CD4-positive, alpha-beta T cell treated with Interleukin-2 at 100 ng/mL for 4 hours (primary cell): ENCODE measurements at places on chromosomes 3 and 15.

- no peak for DNase-seq
Observed at GRCh38 chr3:66140743-66141372, 79.9 kb upstream of the SLC25A26 start.

DNA sequence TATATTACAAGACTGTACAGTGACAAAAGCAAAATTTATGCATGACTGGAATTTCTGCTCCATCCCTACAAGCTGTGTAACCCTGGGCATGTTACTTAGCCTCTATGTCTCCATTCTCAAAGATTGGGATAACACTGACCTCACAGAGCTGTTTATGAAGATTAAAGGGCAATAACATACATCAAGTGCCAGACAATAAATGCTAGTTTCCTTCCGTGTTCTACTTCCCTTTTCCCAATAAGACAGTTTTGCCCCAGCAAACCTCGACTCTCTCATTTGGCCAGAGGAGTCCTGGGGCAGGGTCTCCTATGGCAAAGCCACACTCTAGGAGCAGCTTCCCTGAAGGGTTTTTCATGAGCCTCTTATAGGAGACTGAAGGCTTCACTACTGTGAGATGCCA is 7.5 kb downstream of the HEXA start:
- no peak for DNase-seq

DNA sequence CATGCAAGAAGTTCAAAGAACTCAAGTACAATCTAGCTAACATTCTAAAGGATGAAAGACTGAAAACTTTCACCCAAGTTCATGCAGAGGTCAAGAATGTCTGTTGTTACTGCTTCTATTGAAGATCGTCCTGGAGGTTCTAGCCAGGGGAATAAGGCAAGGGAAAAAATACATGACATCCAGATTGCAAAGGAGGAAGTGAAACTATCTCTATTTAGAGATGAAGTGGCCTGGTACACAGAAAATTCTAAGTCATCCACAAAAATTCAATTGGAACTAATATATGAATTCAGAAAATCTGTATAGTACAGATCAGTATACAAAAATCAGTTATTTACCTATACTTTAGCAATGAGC is 693.0 kb downstream of the NR2F2 start:
- DNase-seq = no peak

- DNase-seq = no peak
Observed at GRCh38 chr3:44974416-44974815, 1.6 kb downstream of the ZDHHC3 start.

DNA sequence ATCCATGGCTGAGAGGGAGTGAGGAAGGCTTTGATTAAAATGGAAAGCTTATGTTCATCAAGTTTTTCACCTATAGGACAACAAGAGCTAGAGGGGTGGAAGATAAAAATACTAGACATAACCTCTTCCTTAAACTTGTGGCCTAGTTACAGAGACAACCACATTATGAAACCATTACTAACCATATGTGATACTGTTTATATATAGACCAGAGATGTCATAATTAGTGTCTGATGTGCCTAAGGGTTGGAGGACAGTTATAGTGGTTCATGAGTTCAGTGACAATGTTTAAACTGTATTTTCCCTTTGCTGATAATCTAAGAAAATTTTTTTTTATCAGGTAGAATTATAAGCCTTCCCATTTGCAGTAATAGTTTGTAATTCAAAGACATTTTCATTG is 23.7 kb downstream of the PHLDB2 start:
- DNase-seq = no peak

DNA sequence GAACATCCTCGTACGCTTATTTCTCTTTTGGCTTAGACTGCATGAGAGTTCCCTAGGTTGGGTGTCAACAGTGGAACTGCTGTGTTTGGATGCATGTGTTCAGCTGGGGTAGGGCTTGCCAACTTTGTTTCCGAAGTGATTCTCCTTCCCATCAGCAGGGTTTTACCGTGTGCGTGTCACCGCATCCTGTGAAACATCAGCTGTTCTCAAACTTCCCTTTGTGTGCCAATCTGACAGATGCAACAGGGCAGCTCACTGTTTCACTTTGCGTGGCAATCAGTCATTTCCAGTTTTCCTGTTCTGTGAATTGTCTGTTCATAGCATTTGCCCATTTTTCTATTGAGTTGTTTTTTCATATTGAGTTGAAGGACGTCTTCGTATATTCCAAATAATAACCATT is 218.8 kb downstream of the VPS13C start:
- no peak for DNase-seq

DNA sequence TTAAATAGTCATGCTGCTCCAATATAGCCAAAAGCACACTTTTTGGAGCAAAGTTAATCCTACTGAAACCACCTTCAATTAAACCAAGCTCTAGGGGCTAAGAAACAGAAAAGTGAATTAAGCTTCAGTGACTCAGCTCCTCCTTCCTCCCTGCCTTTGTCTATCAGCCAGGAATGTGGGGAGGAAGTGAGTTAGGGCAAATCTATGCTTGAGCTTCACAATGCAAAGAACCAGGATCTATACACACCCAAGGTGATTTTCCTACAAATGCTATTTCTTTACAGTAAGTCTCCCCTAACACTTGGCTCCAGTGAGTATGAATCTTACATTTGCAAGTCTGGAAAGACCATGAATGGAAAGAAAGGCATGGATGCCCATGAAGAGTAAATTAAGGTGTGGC is 212.1 kb downstream of the P3H2 start:
- no peak for DNase-seq
